ENCODE measurements at places on chromosomes 13 and 19.

DNA sequence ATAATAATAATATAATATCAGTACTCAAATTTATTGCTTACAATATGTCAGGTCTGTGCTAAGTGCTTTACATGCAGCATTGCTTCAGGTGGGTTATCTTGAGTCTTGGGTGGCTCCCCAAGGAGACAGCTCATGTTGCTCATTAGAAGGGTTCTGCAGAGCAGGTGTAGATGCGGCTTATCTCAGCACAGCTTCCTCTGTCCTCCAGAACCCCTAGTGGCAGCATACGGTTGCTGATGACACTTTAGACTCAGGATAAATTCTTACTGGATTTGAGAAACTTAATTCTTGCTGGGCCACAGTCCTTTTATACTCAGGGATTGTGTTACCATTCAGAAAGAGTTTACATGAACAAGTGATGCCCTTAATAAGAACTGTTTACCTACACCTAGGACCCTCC, 8.9 kb downstream of the COG3 start:
- peak; percentile 32 for DNase-seq

- no peak for DNase-seq
Measured at GRCh38 chr19:31568724-31569123, 219.5 kb upstream of the TSHZ3 start.

GRCh38 chr13:32314271-32315237, 609 bp downstream of the ZAR1L start:
- DNase-seq = peak; percentile 66

DNA sequence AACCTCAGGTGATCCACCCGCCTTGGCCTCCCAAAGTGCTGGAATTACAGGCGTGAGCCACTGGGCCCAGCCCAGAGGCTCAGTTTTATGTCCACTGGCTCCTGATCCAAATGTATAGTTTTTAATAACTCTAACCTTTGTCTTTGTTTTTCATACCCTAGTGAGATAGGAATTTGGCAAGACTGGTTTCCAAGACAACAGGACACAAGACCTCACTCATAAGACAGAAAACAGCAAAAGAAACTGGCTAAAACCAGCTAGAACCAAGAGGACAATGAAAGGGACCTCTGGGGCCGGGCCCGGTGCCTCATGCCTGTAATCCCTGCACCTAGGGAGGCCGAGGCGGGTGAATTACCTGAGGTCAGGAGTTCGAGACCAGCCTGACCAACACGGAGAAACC, 27.6 kb downstream of the CPT1C start:
- DNase-seq = no peak

DNA sequence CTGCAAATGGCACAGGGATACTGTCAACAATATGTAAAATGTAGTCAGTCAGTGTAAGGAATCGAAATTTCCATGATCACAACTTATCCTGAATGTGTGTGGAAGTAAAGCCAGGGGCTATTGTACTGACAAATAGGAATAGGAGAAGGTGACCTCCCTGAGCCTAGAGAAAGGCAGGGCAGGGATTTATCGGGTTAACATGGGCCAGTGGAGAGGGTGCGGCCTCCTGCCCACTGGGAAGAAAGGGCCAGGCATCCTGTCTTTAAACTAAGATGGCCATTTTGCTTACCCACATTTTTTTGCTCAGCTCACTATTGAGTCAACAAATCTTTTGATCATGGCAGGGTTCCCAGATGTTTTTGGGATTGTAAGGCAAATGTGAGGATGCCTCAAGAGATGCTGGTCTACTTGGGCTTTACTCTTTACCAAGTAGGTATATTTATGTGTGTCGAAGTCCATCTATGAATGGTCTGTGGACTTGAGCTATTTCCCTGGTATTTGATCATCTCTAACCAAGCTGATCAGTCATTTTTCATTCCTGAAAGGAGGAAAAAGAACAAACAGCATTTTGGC, 116.6 kb upstream of the RNF113B start:
- DNase-seq = no peak

All from CD4-positive, alpha-beta T cell treated with Interleukin-17A for 4 hours (primary cell).